ENCODE measurements at places on chromosomes 3 and 15.

- DNase-seq = no peak
Measured at GRCh38 chr3:143314251-143315093, 194.9 kb downstream of the CHST2 start.

- DNase-seq = no peak
Measured at GRCh38 chr3:169659096-169659819, 4.3 kb downstream of the MECOM start.

DNA sequence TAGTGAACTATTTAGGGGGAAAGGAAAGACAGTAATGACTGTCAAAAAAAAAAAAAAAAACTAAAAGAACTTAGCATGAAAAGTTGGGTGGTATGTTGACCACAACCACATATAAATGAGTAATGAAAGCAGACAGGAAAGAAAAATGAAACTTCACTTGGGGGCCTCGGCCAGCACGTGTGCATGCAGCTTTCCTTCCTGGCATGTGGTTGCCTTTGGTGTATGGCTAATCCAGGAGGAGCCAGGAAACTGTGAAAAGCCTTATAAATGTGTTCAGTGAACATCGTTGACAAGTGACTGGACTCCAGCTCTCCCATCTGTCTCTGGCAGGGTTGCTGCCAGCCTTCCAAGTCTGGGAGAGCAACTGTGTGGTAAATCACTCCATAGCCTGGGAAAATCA, 195.1 kb downstream of the DTWD1 start:
- no peak for DNase-seq

DNA sequence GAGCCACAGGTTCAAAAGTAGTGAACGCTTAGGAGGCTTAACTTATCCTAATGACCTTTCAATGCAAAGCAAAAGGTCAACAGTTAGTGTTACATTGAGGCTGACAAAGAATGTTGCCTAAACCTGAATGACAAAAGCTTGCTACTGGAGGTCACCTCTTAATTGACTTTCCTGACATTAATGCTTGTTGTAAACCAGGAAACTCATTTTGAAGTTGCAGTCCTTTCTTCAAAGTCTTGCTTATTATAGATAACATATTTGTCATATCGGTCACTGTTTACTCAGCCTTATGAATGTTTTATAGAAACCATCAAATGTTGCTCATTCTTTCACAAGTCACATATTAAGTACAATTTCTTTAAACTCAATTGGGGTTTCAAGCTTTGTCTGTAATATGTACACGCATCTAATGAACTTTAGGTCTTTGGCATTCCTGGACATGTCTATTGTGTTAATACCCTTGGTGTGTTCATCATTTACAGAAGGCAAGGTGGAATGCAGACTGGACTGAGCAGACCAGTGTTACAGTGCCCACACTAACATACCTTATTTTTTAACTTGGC, 488.2 kb upstream of the NECTIN3 start:
- no peak for DNase-seq

- DNase-seq = no peak
Measured at GRCh38 chr3:66449411-66449974, 51.3 kb downstream of the LRIG1 start.

GRCh38 chr15:59543721-59544547, 67.6 kb upstream of the GCNT3 start:
- no peak for DNase-seq

- DNase-seq = peak; percentile 26
Measured at GRCh38 chr15:80970018-80970657, 19.5 kb downstream of the MESD start.

- DNase-seq = peak; percentile 89
Measured at GRCh38 chr3:49673715-49674496, at the start of gene APEH. Gene APEH (plus strand): TSS chr3:49674351. CDS start chr3:49674402, 51 bp downstream.

DNA sequence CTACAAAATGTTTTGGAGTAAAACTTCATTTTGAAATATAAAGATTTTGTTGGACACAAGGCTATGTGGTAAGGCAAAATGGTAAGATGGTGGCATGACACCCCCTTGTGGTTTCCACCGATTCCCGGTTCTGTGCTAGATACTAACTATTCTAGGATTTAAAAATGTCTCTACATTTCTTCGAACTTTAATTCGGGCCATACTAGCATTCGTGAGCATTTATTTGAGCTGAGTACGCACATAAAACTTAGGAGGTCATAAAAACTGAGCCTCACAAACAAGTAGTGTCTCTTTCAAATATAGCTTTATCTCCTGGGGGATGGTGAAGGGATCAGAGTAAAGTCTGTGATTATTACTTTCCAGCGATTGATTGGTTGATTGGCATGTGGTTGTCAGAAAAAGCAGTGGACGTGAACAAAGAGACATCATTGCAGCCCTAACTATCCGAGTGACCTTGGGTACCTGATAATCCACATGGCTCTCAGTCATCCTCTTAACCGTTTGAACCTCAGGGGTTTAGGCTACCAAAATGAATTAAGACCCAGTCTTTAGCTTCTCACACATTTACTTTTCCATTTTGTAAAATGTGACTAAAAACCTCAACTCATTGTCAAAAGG, 1.1 kb upstream of the ZNF639 start:
- no peak for DNase-seq

GRCh38 chr15:67125589-67126502, 60.4 kb downstream of the SMAD3 start:
- DNase-seq = no peak

GRCh38 chr3:30655187-30655812, 48.9 kb downstream of the TGFBR2 start:
- DNase-seq = no peak

DNA sequence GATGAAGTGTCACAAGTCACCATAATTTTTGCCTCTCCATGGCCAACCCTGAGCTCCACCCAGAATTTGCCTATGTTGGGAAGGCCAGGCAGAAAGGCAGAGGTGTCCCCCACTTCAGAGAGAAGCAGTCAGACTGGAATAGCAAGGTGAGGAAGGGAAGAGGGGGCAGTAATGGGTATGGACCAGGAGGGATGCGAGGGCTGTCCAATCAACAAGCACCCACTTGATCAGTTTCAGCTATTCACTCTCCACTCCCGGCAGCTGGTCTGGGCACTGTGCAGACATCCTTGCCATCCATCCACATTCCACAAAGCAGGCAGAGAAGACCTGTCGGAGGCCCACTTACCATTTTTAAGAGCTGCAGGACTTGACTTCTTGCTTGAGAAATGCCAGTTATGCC, 43.5 kb upstream of the CTNNB1 start:
- DNase-seq = no peak

DNA sequence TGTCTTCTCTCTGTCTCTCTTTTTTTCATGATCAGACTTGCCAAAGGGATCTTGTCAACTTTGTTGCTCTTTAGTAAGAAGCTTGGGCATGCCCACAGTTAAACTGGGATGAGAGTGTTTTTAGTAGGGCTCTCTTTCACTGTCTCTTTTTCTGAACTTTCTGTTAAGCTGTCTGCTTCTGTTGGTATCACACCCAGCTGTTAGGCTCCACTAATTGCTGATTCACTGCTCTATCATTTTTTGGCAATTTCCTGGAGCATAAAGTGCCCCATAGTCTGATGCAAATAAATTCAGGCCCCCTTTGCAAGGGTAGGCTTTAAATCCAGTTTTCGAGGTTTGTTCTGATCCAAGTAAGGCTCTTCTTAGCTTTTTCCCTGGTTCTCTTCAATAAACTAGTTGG, 360.4 kb upstream of the ADAMTS9 start:
- DNase-seq = no peak

Measured in stimulated activated CD8-positive, alpha-beta memory T cell treated with anti-CD3 and anti-CD28 coated beads, Interleukin-7, amount 100 ng/mL, for 1 hour (primary cell).